B cell (primary cell): ENCODE measurements at places on chromosomes 6 and 20.

DNA sequence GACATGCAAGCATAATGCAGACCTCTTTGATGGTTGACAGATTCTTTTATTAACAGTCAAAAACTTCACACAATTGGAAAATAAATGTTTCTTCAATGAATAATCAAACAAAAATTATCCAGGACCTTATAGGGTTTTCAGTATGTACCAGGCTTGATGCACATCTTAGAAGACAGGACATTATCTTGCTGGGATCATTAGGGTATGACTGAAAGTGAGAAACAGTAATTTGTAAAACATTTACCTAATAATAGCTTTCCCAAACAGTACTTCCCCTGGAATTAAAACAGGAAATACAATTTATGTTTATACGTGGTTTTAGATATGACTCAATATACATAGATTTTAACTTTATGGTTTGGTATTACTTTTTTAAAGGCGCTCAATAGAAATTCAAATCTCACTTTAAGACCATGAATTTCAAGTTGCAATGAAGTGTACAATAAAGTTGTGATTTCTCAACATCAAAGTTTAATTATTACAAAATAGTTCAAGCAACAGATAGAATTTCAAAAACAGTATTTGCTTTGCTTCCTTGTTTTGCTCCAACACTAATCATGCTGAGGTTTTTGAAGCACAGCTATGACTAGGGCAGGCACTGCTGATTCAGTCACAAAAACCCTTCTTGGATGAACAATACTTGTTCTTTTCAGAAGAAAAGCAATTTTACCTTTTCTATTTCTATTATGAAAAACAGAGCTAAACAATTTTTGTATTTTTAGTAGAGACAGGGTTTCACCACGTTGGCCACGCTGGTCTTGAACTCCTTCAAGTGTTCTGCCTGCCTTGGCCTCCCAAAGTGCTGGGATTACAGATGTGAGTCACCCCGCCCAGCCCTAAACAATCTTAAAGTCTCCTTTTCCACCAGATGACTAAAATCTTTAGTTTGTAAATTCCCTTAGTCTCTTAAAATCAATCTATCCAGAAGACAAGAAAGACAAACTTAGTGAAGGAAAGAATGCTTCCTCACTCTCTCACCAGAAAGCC lies 13.7 kb downstream of the SOD2 start:
- no peak for DNase-seq

GRCh38 chr20:9110365-9110764 lies 41.5 kb downstream of the PLCB4 start:
- DNase-seq: no peak

DNA sequence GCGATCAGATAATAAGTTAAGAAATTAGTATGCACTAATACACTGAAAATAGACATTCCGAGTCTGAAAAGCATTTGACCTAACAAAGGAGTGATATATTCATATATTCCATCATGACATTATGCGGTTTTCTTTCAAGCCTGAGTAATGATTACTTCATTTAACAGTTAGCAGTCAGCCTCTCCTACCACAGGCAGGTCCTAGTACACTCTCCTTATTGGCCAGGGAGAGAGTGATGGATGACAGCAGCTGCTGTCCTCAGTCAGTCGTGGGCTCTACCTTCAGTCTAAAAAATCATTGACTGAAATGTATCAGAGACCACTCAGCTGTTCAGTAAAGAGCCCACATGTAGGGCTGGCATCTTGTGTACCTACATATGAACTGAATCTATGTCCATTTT lies 33.2 kb upstream of the VGLL2 start:
- DNase-seq: no peak

GRCh38 chr6:110712238-110712637 lies 103.0 kb downstream of the CDK19 start:
- DNase-seq: no peak

- no peak for DNase-seq
Measured at GRCh38 chr6:63998991-63999390, 363.4 kb downstream of the PHF3 start.

DNA sequence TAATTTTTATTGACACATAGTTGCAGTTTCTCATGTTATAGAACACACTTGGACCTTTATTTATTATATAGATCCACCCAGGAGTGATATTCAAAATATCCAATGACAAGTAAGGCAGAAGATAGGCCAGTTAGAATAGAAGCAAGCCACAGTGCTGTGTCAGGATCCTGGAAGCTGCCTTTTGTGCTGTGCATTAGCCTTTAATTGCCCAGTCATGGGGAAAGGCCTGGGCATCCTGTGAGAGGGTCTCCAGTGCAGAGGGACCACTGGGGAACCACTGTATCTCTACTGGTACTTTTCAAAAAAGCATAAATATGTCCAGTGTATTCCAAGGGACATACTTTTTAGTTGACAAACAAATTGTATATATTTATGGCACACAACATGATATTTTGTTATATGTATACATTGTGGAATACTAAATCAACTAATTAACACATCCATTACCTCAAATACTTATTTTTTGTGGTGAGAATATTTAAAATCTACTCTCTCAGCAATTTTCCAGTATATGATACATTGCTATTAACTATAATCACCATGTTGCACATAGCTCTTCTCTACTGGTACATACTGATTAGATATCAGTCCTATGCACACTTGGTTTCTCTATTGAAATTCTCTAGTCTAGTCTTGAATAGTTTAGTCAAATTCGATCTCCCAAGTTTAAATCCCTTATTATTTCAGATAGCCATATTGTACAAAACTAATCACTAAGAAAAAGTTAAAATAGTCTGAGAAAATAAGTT lies 59.5 kb downstream of the CDC40 start:
- no peak for DNase-seq

DNA sequence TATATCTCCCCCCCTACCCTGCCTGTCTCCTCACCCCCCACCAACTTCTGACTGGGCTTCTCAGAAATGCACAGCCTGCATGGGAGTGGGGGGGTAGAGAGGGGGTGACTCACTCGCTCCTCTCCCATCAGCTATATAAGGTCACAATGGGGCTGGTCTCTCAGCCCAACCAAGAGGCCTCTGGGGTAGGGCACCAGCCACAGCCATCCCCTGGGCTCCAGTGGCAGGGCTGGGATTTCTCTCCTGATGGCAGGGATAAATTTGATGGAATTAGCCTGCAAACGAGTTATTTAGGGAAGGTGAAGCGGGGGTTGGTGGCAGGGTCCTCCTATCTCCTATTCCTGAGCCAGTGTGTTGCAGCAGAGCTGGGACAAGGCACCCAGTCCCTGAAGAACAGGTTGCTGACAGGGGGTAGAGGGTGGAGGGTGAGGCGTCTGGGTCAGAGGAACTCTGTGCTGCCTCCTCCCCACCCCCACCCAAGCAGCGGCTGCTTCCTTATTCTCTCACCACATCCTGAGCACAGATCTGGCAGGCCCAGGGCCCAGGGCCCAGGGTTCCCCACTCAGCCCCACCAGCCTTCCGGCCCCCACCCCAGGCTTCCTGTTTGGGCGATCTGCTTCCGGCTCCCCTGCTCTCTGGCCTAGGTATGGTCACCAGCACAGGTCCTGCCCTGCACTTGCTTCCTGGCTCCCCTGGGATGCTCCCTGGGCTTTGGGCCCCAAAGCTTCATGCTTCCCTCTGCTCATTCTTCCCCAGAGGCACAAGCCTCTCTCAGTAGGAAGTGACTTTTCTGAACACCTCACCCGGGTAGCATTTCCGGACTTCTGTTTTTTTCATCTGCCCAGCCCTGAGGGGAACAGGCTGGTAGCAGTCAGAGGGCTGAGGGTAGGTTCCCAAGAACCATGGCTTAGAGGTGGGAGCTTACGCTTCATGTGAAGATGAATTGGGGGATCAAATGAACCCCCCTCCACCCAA lies 4.0 kb downstream of the PPP1R18 start:
- DNase-seq: peak; percentile 96

DNA sequence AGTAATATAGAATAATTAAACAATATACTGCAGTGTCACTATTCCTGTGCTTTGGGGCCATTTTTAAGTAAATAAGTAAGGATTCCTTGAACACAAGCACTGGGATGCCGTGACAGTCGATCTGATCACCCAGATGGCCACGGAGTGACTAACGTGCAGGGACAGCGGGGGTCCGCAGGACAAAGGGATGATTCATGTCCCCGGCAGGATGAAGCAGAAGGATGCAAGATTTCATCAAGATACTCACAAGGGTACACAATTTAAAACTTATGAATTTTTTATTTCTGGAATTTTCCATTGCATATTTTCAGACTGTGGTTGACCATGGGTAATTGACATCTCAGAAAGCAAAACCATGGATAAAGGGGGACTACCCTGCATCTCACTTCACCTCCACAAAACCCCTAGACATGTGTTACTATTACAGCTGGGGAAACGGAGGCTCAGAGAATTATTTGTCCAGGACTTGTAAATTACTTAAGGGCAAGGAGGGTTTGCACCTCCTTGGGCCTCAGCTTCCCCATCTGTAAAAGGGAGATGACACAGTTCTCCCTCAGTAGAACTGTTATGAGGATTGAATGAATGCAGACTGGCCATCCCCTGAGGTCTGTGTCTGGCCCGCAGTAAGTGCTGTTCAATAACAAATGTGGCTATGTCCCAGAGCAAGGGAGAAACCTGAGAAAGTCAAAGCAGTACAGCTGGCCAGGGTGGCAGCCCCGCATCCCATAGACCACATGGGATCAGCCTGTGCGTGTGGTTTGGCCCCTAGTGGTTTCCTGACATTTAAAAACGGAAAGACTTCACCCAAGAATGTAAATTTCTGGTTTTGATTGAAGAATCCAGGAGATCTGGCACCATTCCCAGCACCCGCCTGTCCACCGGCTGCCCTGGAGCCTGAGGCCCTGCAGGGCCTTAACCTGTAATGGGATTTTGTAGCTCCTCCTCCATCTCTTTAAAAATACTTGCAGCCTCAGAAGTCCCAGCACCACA lies 235.5 kb downstream of the BMP7 start:
- no peak for DNase-seq

DNA sequence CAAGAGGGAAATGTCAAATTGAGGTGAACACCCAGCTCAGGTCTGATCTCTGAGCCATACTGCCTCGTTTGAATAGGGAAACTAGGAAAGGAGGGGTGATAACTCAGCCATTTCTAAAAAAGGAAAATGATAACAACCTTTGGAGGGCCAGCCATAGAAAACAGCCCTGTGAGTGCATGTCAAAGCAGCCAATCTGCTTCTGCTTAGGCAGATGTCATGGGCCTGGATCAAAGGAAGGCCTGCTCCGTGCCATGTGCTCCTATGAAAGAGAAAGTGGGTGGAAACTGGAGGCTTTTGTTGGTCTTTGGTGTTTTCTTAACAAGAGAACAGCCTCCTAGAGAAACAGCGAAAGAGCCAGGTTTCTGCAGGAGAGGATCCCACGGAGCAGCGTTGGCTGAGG lies 428.0 kb downstream of the DHX35 start:
- no peak for DNase-seq

DNA sequence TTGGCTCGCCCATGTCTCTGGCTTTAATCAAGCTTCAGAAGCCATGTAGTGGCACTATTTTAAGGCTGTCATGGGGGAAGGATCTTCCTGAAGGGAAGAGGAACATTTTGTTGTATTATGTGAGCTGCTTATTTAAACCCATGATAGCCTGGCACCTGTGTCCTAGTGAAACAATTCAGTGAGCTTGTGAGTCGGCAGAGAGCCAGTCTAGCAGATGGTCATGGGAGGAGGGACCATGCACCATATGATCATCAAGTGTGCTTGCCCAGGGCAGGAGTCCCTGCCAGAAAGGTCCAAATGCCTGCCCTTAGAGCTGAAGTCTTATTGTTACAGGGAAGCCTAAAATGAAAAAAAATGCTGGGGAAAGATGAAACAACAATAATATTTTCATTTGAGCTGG lies 132.9 kb downstream of the PRDM13 start:
- DNase-seq: no peak

DNA sequence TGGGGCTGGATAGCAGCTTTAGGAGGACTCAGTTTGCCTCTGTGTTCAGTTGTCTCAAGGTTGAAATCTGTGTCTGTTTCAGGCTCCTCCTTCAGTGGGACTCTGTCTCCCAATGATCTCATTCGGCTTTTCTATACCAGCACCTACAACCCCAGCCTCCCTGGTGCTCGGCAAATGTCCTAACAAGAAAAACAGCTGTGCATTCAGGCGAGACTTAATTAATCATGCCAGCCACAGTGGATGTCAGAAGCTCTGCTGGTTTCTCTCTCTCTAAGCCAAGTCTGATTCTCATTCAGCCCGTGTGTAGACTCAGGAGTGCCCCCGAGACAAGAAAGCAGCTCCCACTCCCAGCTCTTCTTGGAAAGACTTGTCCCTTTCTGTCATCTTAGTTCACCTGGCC lies 46.8 kb downstream of the SUN5 start:
- no peak for DNase-seq

GRCh38 chr6:1257778-1258177 lies 54.1 kb upstream of the FOXQ1 start:
- no peak for DNase-seq
